ENCODE measurements at places on chromosomes 16 and 17. TPM values are rescaled to one million over a fixed set of nuclear protein-coding genes. Genes with fewer than 3 reads are reported as not detected.

DNA sequence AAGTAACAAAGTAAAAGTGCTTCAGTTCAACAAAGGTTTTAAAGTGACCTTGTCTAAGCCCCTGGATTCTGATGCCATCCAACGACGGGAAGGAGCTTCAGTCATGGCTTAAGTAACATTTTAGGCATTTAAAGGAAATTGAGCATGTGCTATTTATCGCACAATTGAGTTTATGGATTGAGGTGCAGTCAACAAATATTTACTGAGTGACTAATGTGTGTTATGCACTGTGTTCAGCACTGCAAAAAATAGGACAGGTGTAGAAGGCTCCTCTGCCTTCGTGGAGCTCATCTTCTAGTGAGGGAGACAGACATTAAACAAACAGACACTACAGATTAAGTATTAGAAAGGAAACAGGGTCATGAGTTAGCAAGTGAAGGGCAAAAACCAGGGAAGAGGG, 12.5 kb downstream of the TMIGD1 start:
- DNase-seq: no peak

DNA sequence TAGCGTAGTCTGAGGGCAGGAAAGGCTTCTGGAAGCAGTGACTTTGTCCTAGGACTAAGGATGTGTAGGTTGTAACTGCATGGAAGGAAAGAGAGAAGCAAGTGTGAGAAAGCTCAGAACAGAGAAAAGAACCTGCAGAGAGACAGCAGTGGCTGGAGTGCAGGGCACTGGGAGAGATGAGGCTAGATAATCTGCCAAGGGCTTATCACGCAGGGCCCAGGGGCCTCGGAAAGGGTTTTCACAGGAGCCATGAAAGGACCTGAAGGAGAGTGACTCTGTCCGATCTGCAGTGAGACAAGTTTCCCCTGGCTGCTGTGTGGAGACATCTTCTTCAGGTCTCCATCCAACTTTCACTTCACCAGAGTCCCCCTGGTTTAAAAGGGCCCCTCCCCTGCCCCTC, 7.1 kb upstream of the SRCAP start:
- no peak for DNase-seq

DNA sequence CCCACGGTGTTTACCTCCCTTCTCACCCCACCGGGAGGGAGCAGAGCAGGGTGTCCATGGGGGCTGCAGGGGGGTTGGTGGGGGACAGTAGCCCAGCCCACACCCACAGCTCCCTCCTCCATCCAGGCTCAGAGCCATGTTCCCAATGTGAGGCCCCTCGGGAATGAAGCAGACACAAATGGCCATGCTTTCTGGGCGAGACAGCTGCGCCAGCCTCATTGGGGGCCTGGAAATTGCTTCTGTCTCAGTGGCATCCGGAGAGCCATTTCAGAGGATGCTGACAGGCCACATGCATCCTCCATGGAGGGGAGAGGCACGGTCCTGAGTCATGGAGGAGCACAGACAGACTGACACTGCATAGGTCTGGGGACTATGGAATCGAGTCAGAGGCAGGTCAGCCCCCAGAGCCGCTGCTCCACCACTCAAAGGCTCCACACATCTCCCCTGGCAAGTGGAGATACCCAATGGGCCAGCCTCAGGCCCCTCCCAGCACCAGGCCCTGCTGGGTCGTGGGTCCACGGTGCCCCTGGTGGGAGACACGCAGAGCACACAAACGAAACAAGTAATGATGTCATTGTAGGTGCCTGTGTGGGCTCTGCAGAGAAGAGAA, 59.6 kb upstream of the ENPP7 start:
- DNase-seq: no peak

DNA sequence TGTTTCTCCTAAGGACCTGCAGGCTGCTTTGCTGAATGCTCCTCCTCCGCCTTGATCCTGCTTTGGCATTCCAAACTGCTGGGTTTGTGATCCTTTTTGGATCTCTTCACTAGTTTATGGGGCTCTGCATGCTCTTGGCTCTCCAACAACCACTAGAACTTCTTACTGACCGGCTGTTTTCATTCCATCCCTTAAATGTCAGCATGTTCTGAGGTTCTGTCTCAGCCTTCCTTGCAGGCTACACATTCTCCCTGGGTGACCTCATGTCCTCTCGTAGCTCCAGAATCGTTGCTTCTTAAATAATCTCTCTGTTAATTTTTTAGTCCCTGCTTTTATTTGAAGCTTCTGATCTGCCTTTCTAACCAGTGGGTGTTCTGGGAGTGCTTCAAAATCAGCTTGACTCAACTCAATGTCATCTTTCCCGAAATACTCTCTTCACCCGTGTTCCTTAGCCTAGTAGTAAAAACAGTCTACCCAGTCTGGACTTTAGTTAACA, 119.0 kb upstream of the HS3ST2 start:
- DNase-seq: no peak

GRCh38 chr17:82105882-82106687, 8.0 kb upstream of the FASN start:
- DNase-seq: peak; percentile 69

DNA sequence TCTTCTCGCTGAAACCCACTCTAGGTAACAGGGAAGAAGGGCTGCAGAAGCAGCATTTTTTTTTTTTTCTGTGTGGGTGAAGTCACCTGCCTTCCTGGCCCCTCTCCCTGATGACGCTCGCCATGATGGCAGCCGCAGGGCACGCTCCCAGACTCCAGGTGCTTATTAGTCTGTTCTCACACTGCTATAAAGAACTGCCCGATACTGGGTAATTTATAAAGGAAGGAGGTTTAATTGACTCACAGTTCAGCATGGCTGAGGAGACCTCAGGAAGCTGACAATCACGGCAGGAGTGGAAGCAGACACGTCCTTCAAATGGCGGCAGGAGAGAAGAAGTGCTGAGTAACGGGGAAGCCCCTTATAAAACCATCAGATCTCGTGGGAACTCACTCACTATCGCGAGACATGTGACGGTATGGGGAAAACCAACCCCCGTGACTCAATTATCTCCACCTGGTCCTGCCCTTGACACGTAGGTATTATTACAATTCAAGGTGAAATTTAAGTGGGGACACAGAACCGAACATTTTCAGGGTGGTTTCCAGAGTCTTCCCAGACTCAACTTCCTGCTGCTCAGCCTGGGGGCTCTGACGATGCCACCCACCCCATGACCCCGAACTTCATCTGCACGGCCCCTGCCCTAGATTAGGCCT, 34.9 kb upstream of the NLRP1 start:
- DNase-seq: no peak

Gene MFAP4
- polyA plus RNA-seq: not detected

Gene EVI2A
- polyA plus RNA-seq: 68.3 TPM

Gene TAC4
- polyA plus RNA-seq: not detected

Gene USP36
- 46.9 TPM for polyA plus RNA-seq

Gene ZG16
- not detected for polyA plus RNA-seq

Gene HSPB9
- polyA plus RNA-seq: not detected

Gene C17orf107
- 0.95 TPM for polyA plus RNA-seq

All from naive thymus-derived CD4-positive, alpha-beta T cell (primary cell).